ENCODE measurements at places on chromosomes 3 and 15.

GRCh38 chr3:79490165-79491028, 277.4 kb downstream of the ROBO1 start:
- no peak for DNase-seq

GRCh38 chr15:49418811-49419210, 4.2 kb upstream of the FGF7 start:
- no peak for DNase-seq

DNA sequence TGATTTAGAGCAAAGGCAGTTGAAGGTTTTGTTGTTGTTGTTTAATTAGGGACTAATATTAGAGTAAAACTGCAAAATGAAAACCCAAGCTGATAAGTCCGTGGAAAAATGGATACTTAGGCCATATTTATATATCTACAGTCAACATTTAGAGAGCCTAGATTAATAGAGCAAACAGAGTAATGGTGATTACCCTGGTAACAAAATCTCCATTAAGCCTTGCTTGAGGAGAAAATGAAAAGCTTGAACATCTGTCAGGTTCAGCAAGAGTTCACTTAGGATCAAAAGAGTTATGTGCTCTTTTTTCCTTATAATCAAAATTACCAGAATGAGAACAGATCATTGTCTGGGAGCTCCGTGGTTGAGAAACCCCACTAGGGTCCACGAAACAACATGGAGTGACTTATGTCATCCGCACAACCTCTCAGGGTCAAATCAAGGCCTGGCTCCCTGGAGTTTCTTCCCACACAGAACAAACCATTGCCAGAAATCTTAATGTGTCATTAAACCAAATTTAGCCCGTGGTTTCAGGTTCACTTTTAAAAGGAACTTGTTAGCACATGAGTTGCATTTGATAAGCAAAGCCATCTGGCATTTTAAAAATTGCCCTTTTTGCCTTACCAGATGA, 381.2 kb downstream of the GABRB3 start:
- no peak for DNase-seq

- DNase-seq, result no peak
Measured at GRCh38 chr15:33621141-33621540, 310.4 kb downstream of the RYR3 start.

GRCh38 chr15:60259469-60259868, 138.3 kb downstream of the ANXA2 start:
- no peak for DNase-seq

DNA sequence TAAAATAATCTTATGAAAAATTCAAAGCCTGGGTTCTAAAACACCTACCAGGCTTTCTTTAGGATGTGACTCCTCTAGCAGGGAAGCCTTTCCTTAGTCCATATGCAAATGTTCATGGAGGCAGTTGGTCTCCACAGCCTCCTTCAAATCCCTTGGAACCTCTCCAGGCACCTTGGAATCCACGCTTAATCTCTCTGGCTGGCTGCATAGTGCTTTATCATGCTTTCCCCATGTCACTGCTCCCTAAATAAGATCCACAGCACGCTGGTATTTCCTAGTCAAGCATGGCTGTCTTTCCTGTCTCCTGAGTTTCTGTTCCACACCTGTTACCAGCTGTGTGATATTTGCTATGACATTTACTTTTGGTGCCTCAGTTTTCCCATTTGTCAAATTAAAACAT, 71.3 kb downstream of the CLSTN2 start:
- no peak for DNase-seq

GRCh38 chr3:25938566-25939325, 148.9 kb downstream of the OXSM start:
- DNase-seq, result no peak

GRCh38 chr3:128413413-128414205, 53.1 kb downstream of the DNAJB8 start:
- no peak for DNase-seq

DNA sequence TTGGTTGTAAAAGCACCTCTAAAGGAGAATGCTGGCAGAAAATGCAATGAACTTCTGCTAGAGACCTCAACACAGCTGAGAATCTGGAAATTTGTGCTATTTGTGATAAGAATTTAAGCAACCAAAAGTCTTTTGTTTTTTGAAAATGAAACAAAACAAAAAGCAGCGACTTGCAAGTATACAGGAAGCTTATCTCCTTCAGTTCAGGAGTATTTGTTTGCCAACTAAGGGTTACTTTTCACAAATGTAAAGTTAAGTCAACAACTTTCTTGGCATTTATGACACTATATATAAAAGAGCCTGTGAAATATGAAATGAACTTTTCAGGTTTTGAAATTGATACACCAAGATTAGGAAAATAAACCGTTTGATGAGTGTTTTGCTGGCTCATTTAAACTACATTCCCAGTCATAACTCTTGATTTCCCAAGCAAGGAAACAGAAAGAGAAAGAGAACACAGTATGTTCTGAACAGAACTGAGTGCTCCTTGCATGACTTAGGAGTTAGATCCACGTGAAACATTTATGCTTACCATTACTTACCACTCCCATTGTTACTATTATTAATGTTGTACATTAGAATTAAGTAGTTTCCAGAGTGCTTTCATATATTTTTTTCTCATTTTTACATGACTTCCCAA, 92.3 kb upstream of the COL8A1 start:
- DNase-seq, result no peak

GRCh38 chr15:85490856-85491255, 110.5 kb downstream of the AKAP13 start:
- no peak for DNase-seq

DNA sequence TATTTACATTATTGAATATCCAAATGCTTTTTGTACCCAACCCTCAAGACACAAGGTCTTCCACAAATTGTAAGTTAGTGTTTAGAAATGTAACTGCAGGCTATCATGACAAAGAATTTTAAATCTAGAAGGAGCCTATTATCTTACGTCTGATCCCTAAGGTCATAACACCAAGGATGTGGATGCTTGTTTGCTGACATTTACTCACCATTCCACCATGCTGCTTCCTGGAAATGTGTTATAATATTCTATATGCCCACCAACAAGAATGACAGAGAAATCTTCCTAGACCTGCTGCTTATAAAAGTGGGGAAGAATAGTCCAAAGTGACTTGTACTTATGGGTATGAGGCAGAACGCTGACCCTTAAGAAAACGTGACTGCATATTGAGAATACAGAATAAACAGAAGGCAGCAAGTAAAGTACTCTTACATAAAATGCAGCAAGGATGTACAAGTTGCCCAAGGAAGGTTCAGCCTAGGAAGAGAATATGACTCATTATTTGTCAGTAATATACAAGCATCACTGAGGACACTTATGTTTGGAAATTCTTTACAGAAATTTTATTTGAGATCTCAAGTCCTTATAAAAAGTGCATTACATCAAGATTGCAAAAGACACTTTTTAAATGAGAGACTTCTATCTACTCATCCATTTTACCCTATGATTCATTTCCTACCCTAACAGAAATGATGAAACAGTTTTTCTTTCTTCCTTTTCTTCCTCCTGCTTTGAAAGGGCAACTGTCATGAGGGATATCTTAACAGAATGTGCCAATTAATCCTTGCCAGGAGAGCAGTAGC, 59.6 kb downstream of the ESYT3 start:
- DNase-seq, result no peak

DNA sequence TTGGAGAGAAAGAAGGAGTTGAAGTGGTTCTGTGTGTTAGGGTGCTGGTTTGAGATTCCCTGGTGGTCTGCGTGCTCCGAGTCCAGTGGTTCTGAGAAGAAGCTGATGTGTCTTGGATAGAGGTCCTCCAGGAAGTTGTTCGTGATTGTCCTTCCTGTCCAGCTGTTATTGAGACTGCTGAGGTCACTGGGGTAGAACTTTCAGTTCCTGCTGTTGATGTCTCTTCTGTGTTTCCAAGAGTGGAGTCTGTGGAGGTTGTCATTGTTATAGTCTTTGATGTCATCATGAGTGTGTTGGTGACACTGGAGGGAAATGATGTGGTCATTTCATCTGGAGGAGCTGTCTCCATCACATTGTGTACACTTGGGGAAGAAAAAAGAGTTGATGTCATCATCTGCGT, 20.8 kb downstream of the MUC4 start:
- DNase-seq, result no peak

GRCh38 chr3:37741644-37742043, 120.0 kb upstream of the CTDSPL start:
- no peak for DNase-seq

- DNase-seq, result no peak
Measured at GRCh38 chr3:188818282-188818681, 353.5 kb upstream of the TPRG1 start.

DNA sequence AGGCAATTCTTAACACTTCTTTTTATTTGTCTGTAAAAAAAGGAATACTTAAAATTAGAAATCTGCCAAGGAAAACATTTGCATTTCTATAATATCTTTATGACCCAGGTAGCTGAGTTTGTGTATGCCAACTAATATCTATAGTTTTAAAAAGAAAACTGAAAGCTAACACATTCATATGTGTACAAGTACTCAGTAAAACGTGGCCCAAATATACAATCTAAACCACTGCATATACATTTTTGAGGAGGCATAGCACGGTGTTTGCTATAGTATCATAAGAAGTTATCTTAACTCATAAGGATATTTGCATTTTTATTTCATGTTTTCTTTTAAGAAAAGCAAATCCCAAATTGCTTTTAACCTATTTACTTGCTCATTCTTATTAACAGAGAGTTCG, 172.7 kb downstream of the ZBTB20 start:
- DNase-seq, result no peak

DNA sequence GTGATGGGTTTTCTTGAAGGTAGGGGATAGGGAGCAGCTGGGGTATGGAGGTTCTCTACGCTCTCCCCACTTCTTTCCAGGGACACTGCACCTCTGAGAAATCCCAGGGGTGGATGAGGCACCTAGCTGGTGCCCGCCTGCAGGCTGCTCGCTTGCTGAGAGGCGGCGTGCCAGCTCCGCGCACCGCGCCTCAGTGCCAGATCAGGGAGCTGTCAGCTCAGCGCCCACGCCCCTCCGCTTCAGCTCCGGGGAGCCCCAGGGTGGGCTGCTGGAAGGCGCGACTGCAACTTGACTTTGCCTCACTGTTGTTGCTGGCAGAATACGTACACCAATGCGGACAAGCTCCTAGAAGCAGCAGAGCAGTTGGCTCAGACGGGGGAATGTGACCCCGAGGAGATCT, 345.7 kb upstream of the UMPS start:
- no peak for DNase-seq

- DNase-seq, result no peak
Measured at GRCh38 chr3:123271466-123272159, 69.9 kb downstream of the SEC22A start.

DNA sequence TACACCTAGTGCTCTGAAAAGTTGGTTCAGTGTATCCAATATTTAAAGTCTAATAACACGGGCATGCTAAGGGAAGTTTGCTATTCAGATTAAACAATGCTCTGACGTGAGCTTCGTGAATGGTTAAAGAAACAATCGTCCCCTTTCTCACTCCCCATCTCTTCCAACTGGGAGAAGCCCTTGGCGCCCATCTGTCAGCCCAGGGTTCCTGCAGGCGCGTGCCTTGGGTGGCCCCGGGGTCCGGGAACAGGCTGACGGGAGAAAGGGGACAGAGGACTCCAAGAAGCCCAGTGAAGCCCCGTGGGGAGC, 413 bp downstream of the SEC22C start:
- no peak for DNase-seq

GRCh38 chr3:67655364-67656121, 1.1 kb upstream of the SUCLG2 start:
- DNase-seq, result no peak

DNA sequence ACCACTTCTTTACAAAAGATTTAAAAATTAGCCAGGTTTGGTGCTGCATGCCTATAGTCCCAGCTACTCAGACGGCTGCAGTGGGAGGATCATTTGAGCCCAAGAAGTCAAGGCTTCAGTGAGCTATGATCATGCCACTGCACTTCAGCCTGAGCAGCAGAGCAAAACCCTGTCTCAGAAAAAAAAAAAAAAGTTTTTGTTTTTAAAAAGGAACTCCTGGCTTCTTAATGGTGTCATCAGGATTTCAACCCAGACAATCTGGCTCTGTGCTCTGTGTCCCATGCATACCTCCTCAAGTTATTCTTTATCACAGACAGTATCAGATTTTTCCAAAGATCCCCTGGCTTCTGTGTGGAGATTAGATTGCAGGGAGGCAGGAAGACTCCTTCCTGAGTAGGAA, 64.2 kb upstream of the IL12A start:
- DNase-seq, result no peak

DNA sequence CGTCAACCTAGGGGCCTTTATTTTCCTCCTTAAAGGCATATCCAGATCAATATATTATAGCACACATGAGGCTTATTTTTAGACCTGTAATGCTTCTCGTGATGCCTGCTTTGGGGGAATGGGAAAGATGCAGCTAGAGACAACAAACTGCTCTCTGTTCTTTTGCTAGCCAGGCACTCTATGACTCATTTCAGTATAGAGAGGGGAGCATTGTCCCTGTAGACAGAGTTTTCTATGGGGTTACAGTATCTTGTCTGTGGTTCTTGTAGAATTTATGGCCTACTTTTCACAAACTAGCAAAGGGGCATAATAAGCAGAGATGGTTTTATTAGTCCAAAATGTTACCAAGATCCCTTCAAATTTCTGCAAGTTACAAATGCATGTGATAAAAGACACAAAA, 305.6 kb downstream of the LSAMP start:
- DNase-seq, result no peak

DNA sequence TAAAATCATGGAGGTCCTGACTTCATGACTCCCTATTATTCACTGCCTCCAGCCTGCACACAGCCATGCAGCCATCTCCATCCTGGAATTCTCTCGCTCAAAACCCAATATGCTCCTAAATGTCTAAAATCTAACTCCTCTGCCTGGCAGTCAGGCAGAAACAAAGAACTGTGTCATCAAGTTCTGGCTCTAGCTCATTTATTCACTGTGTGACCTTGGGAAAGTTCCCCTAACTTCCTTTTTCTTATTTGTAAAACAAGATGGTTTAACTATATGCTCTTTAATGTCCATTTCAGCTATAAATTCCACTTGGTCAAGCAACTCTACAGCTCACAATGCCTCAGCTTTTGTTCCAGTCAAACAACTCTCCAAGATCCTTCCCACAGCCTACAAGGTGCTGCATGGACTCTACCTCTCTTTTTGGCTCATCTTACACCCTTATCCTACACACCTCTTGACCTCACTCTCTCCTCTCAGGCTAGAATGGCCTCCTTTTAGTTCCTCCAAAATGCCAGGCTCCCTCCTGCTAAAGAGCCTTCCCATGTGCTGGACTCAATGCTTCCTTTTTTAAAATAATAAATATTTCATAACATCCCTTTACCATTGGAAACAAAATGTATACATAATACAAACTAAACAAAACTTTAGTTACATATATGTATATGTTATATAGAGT, 16.4 kb downstream of the PIK3CB start:
- no peak for DNase-seq

GRCh38 chr3:81716870-81717509, 44.5 kb downstream of the GBE1 start:
- DNase-seq, result no peak

Measured in mesothelial cell of epicardium (in vitro differentiated cells).